ENCODE measurements at places on chromosomes 5 and 9.

DNA sequence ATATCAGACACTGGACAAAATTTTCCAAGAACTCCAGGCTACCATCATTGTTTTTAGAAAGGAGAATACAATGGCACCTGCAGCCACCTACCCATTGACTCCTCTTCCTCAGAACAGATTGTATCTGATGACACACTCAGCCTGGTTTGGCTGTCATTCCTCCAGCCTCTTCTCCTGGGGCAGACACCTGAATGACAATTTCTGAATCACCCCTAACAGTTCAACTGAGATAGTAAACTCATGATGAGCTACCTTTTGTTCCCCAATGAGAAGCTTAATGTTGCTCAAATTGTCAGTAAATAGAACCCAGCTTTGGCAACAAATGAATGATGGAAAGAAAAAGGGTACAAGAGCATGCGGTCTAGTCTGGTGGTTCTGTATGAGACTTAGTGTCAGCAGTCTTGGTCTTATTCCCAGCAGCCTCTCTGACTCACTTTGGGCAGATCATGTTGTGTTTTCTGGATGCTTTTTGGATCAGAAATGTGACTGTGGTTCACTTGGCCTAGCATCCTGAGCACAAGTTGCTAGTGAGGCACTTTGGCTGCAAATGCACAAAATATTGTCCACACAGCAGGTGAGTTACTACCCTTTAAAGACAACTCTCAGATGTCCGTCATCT lies 78.3 kb downstream of the MAMDC2 start:
- no peak for DNase-seq

- DNase-seq: no peak
Observed at GRCh38 chr5:117394506-117395157, 820.0 kb upstream of the SEMA6A start.

DNA sequence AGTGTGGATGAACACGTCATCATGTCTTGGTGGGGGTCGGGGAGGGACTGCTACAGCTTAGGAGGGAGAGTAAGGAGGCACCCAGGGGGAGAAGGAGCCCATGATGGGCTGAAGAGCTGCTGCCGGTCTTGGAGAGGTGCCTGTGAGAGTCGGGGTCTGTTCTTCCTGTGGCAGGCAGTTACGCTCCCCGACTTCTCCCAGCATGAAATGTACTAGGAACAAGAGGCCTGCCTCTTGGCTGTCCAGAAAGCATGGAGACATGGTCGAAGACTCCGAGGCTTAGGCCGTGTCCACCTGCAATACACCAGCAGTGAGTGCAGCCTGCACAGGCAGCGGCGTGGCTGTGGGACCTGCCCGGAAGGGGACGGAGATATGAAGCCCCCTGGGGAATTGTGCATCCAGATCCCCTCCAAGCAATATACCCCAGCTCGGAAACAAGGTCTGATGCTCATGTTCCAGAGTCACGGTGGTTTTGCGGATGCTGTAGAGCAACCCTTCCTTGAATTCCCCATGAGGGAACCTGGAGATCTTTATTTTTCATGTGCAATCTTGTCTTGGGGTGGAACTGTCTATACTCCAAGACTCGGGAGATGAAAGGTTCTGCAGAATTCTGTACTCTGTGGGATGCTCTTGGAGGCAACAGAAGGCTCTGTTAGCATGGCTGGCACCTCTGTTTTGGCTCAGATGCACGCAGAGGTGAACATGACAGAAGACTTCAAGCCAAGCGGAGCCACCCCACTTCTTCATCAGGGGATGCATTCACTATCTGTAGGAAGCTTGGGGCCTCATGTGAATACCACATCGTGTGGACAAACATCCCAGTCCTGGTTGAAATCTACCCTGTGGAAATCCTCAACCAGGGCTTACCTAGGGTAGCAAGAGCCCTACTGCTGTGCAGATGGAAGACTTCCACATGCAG lies 374.9 kb upstream of the IRX4 start:
- DNase-seq: no peak

- no peak for DNase-seq
Observed at GRCh38 chr9:18911714-18912342, 121.2 kb downstream of the SAXO1 start.

DNA sequence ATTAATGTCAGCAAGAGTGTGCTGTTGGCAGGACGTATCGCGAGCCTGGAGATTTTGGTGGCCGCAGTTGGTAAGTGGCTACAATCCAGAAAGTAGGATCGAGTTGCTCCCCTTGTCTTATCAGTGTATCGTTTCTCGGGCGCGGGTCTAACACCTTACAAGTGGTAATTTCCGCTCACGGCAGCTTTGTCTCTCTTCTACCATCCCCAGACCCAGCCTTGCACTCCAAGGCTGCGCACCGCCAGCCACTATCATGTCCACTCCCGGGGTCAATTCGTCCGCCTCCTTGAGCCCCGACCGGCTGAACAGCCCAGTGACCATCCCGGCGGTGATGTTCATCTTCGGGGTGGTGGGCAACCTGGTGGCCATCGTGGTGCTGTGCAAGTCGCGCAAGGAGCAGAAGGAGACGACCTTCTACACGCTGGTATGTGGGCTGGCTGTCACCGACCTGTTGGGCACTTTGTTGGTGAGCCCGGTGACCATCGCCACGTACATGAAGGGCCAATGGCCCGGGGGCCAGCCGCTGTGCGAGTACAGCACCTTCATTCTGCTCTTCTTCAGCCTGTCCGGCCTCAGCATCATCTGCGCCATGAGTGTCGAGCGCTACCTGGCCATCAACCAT lies 1.1 kb downstream of the PTGER4 start:
- DNase-seq: no peak

DNA sequence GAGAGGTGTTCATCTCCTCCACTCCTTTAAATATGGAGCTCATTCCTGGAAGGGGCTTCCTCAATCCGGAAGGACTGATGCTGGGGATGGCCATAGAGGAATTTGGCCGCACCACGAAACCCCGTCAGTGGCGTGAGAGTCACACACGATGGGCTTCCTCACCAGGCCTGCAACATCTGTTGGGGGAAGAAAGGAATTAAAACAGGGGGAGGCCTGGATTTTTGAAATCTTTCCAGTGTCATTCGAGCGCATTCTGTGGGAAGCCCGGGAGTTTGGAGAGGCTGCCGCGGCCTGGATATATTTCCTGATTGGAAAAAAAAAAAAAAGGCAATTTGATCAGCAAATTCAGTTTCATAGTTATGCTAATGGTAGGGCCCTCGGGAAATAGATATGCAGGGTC lies 76.3 kb upstream of the ORM1 start:
- no peak for DNase-seq

GRCh38 chr9:15389173-15389572 lies 33.5 kb upstream of the SNAPC3 start:
- no peak for DNase-seq

DNA sequence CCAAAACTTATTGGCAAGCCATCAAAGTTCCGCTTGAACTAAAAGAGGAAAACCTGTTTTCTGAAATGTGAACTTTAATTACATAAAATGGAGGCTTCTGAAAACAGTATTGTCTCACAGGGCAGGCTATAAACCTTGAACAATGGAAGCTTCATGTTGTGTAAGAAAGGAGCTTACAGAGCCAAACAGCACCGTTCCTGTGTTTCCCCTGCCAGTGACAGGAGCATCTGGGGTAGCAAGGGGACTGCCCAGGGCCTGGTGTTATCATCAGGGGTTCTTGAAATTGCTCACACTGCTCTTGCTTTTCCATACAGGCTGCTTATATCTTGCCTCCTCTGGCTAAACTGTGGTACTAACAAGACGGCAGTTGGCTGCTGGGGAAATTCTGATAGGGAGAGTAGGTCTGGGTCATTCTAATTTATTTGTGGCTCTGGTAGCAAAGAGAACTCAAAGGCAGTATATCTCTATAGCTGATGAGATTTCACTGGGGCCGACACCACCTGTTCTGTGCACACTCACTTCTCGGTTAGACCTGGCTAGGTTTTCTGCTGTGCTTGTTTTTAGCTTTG lies 40.4 kb downstream of the BASP1 start:
- DNase-seq: no peak

DNA sequence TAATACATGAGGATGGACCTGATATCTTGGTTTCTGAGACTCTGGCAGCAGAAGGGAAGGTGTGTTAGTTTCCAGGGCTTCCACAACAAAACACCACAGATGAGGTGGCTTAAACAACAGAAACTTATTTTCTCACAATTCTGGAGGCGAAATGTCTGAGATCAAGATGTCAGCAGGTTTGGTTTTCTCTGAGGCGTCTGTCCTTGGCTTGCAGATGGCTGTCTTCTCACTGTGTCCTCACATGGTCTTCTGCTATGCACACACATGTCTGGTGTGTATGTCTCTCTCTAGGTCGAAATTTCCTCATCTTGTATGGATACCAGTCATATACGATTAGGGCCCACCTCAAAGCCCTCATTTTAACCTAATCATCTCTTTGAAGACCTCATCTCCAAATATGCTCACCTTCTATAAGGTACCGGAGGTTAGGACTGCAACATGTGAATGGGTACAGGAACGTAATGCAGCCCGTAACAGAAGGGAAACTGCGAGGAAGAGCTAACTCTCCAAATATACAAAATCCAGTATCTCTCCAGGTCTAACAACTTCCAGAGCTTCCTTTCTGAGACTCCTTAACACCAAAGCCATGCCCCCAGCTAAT lies 139.8 kb upstream of the SMARCA2 start:
- DNase-seq: no peak

DNA sequence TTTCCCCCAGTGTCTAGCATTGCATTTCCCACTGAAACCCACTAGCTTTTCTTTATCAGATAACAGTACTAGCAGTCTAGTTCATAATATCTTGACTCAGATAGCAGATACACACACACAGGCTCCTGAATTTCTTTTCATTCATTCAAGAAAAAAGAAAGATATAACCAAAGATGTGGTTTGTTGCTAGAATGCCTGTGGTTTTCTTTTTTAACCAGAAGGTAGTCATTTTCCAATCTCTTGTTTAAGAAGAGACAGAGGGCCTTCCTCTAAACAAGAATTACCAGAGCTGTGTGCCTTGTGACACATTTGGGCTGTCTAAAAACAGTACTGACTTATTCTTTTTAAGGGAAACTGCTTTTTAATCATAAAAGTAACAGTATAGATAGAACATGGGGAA lies 167.3 kb downstream of the PJA2 start:
- DNase-seq: no peak

DNA sequence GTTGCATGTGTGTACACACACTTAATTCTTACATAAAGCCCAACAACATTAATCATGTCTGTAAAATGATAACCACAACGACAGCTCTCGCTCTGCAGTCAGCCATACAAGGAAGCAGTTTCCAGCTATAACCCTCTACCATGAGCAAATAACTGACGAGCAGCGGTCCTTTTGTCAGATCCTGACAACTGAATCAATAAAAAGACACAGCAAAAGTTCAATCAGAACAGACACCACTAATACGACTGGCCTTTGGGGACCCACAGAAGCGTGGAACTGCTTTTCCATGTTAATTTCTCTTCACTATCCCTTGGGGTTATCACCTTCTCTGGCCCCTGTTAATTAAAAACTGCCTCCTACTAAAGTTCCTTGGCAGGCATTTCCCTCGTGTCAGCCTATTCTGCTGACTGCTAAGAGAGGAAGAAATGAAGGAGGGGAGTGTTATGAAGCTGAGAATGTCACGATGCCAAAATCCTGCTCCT lies 722.8 kb upstream of the GRAMD2B start:
- no peak for DNase-seq

DNA sequence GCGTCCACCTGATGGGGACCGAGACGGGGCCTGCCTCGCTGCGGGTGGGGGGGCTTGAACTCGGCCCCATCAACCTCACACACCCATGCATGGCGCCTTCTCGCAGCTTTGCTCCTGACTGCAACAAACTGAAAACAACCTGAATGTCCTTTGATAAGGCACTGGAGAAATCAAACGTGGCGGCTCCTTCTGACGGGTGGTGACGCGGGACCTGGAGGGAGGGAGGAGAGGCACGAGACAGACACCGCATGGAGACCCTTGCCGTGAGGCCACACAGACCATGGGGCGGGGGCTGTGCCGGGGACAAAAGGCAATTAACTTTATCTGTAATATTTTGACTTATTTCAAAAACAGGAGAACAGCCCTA lies 48.6 kb downstream of the NACC2 start:
- DNase-seq: no peak

DNA sequence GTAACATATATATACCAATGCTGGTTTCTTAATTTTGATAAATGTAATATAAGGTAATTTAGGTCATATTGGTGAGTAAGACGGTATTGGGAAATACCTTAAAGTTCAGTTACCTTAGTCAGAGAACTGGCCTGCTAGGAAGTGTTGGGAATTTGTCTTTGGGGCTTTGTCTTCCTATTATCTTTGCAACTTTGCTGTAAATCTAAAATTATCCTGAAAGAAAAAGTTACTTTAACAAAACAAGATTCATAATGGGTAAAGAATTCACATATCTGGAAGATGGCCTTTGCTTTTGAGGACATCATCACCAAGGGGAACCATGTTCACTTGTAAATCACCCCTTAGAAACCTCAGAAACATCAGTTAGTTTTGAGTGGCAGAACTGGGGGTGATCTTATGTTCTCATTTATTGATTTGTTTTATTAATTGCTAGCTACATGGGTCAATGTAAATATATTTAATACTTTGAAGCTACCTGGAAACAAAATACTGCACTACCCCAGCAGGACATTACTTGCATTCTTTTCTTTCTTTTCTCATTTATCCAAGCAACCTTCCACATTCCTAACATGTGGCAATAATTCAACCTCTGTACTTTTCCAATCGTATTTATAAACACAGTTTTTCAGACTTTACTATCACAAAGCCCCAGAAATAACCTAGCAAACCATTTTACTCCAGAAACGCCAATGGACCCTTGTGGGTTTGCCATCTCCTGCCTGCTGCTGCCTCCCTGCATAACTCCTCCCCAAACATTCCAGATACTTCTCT lies 41.4 kb downstream of the GLIS3 start:
- no peak for DNase-seq

DNA sequence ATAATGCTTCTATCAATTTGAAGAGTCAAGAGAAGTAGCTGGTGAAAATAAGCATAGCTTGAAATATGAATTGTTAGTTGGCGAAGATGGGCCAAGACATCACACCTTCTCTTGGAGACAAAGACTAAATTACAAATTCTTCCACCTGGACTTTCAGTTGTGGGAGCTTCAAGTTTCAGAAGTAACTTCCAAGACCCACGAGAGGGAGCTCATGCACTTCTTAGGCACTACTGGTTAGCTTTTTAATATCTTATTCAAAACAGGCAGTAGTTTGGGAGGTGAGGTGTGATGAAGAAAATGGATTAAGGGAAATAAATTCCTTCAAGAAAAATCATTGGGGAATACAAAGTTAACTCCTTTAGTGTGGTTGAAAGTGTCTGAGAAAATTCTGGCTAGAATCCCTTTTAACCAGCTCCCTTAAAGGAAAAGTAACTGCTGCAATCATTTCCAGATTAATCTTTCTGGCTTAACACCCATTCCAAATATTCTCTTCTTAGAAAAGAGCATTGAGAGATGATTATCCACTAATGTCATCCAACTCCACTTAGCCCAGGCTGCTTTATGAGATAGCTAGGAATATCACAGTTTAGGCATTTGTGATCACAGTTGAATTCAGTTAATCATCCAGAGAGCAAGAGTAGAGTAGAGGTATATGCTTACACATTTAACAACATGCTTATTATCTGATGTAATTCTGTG lies 139.5 kb upstream of the DMRTA1 start:
- DNase-seq: no peak
